GM23248 (cell line): ENCODE measurements at places on chromosomes 2 and 18.

GRCh38 chr18:76989647-76990190, 142.9 kb downstream of the MBP start:
- DNase-seq: no peak

GRCh38 chr2:1459727-1460126, 46.5 kb downstream of the TPO start:
- no peak for DNase-seq

- peak; percentile 97 for DNase-seq
These were observed 46.4 kb upstream of the SPP2 start for GRCh38 chr2:234003972-234004617.

GRCh38 chr2:45833968-45834344, 182.5 kb downstream of the PRKCE start:
- no peak for DNase-seq

DNA sequence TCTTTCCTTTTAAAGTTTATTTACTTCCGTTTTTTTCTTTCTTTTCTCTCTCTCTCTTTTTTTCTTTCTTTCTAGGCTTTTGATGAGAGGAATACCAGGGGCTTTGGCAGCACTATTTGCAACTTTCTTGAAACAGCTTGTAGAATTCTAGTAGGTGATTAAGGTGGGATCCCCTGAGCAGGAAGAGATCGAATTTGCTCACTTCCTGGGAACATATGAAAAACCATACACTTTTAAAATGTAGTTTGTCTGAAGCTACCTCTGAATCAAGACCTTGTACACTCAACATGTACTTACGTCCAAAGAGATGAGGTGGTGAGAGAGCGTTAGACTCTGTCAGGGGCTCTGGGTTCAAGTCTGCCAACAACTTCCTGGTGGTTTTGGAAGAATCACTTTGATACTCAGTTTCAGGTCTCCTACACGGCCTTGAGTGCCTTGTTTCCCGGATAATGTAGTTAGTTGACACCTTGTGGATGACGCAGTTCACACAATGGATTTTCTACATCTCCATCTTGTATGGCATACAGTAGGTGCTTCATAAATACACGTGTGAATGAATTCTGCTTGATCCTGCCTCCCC, 229.1 kb downstream of the MYCN start:
- no peak for DNase-seq

GRCh38 chr2:163732727-163733126, 3.1 kb downstream of the FIGN start:
- DNase-seq: peak; percentile 45

DNA sequence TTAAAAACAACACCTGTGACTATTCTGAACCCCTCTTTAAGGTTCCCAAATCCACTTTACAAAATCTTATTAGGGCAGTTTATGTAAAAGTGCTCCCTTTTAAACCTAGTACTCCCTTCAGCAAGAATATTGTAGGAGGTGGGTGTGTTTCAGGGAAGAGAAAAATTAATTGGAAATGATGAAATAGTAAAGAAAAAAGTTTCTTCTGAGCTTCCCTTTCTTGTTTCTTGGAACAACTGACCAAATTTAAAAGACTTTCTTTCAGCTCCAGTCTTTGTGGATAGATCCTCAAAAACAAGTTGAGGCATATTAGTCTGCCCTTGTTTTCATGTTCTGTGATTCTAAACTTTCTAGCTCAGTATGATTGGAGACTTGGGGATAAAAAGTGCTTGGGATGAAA, 3.0 kb downstream of the VWA3B start:
- no peak for DNase-seq

DNA sequence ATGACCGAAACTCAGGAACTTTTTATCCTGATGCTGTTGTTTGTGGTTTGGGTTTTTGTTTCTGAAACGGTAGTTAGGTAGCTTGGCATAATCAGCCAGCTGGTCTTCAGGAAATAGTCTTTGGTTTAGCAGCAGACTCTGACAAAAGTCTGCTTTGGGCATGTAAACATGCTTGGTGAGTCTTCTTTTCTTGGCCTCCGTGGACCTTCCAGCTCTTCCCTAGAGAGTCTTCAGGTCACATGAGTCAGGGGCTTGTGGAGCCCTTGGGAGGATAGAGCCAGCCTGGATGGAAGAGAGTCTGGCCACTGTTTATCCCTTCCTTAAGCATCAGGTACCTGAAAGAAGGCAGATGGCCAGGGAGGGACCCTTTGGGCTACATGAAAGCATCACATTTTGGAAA, 154.5 kb downstream of the MGAT5 start:
- DNase-seq: peak; percentile 74

DNA sequence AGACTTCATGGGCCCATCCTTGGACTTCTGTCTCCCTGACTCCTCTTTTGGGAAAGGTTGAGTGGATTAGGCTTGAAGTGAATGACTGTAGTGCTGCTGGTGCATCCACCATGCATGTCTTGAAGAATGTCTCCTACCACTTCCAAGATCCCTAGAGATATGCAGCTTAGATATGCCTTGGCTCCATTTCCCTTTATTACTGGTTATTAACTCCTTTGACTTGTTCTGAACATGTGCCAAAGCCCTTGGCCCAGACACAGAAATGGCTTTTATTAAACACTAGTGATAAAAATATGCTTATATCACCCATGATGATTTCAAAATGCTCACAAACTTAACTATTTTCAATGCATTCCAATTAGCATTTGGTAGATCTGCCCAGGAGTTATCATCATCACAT, 90.0 kb upstream of the SLC14A2 start:
- no peak for DNase-seq

DNA sequence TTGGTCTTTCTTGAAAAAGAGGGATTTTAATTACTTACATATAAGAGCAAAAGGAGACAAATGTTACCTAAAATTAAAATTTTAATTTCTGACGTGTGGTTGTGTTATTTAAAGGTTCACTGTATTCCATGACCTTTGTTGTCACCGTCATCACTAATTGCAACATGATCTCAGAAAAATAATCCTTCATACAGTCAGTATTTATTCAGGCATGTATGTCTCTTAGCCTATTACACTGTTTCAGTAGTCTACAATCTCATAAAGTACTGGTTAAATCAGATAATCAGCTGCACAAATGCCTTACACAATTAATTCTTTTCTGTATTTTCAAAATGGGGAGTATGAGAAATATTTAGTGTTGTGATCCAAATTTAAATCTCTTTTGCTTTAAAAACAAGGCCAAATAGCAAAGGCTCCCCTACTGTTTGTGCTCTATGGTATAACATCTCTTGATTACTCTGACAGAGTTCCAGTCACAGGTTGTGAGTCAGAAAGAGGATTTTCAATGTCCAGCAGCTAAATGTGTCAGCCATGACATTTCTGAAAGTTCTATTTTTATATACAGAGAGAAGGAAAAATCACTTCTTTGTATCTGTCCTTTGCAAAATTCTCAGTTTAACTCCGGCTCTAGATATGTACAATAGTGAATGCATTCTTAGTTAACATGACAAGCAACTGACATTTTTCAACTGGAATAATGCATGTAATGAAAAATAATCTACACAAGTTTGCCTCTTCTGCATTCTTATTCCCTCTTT, 184.0 kb downstream of the FIGN start:
- DNase-seq: peak; percentile 63
